ENCODE measurements at places on chromosomes 12 and 14.

DNA sequence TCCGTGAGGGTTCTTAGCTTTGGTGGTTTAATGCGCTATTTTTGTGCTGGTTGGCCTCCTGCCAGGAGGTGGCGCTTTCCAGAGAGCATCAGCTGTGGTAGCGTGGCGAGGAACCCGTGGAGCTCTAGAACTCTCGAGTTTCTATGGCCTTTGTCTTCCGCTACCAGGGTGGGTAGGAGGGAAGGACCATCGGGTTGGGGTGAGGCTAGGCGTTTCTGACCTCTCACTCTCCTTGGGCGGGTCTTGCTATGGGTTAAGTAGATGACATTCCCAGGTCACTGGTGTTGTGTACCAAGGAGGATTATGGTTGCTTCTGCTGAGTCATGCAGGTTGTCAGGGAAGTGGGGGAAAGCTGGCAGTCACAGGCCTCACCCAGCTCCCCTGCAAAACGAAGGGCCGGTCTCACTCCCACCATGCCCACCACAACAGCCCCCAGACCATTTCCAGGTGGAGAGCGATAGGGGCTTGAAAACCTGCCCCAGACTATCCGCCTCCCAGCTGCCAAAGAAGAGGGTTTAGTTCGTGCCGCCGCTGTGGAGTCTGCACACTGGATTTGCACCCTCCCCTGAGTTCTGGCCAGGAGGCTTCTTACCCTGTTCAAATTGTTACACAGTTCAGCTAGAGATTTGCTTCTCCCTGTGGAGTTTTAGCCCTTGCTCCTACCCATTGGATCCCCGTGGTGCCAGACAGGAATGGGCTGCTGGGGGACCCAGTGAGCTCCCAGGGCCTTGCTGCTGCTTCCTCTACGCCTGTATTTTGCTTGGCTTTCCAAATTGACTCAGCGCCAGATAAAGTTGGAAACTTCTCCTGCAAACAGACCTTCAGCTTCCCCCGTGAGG is 21.9 kb downstream of the RNFT2 start:
- DNase-seq, result peak; percentile 45

DNA sequence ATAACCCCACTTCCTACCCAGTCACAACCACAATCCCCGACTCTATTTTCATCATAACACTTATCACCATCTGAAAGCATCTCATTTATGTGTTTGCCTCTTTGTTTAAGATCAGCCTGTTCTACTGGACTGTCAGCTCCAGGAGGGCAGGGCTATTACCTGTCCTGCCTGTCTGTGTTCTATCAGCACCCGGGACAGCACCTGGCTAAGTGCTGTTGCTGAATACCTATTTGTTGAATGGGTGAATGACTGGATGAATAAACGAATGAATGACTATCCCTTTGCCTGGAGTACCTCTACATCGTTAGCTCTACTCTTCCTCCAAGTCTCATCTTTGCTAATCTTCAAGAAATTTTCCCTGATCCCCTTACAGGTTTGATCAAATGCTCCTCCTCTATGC is 69.0 kb downstream of the WSCD2 start:
- no peak for DNase-seq

DNA sequence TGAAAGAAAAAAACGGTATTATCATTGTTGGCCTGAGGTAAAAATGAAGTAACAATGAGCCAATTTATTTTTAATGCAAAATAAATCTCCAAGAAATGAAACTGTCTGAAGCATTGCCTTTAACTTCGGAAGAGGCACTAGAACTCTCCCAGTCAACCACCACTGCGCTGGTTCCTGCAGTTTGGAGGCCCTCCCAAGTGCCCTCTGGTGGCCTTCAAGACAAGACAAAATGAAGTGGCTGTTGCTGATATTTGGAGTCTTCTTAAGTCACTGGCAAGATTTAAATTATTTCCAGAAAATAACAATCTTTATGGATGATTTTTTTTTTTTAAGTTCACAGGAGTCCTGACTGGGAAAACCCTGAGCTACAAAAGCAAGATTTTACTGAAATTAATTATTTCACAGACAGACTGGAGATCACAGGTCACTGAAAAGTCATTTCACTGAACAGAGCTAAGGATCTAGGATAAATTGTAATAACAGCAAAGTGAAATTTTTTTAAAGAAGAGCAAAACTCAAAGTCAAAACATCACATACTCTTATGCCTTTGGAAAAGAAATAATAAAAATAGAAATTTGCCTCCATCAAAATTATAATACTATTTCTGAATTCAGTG is 58.2 kb downstream of the DICER1 start:
- peak; percentile 77 for DNase-seq

DNA sequence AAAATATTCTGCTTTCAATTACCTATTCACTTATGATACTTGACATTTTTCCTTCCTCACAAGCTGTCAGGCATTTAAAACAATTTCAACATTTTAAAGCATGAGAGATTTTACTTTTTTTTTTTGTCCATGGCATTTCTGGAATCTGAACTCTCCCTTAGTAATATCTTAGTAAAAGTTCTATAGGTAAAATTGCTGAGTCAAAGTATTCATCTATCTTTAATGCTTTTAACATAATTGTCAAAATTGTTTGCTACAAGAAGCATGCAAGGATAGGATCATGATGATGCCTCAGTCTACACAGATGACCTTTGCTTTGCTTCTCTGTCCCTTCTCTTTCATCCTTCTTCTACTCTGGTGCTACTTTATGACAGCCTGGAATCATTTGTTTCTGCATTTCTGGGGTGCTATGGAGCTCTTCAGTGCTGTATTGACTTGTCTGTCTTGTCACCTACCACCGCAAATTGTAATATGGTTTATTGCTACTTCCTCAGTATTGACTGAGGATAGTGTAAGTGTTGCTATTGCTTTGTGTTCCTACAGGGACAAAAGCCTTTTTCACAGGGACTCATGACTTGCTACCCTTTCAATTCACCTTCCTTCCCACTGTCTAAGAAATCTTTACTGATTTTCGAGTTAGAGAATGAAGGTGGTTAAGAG is 589.8 kb upstream of the ATP2B1 start:
- no peak for DNase-seq

GRCh38 chr12:31752450-31752849 is 23.6 kb upstream of the AMN1 start:
- no peak for DNase-seq

DNA sequence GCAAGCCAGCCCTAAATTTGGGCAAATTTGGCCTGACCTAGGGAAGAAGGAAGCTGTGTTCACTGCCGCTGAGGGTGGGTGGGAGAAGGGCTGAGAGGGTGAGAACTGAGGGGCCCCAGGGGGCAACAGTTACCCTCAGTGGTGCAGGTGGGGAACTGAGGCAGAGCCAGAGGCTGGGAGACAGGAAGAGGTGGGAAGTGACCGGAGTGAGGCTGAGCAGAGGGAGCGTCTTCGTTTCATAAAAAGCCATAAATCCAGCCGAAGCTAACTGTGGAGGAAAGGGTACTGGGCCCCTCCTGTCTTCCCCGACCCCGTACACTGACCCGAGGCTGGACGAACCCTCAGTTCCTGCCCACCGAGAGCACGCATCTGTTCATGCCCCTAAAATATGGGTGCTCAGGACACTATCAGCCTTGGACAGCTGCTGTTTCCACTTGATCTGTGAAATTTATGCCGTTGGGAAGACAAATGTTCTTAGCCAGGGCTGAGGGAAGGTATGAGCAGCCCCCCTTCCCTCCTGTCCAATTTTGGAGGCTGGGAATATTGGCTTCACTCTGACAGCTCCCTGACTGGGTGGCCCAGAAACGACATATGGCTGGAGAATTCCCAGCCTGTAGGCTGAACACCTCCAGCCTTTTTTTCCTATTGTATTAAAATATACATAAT is 116.5 kb downstream of the KIF26A start:
- DNase-seq, result no peak

DNA sequence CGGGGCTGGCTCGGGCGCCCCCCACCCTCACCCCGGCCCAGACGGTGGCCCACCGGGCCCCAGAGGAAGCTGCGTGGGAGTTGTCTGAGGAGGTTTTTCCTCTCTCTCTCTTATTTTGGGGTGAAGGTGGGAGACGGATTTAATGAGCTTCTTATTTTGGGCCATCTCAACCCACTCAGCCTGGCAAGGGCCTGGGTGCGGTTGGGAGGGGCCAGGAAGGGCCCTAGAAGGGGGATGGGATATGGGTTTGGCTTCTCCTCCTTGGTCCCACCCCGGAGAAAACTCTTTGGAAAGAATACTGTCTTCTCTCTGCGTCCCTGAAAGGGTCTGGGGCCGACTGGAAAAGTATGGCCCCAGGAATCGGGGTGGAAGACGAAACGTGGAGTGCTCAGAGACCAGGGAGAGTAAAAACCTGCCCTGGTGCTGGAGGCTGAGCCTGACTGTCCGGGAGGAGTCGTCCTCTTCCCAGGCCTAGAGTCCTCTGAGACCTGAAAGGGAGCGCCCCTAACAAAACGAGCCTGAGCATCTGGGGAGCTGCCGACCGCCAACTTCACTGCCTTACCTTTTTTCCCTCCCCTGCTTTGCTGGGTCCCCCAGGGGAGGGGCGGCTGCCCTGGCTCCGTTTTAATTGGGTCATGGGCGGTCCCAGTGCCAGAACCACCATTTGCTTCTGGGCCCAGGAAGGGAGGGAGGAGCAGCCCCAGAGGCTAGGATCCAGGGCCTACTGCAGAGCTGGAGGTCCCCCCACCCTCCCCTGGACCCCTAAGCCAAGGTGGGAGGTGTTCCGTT is 1.6 kb downstream of the MMP14 start:
- DNase-seq, result no peak

DNA sequence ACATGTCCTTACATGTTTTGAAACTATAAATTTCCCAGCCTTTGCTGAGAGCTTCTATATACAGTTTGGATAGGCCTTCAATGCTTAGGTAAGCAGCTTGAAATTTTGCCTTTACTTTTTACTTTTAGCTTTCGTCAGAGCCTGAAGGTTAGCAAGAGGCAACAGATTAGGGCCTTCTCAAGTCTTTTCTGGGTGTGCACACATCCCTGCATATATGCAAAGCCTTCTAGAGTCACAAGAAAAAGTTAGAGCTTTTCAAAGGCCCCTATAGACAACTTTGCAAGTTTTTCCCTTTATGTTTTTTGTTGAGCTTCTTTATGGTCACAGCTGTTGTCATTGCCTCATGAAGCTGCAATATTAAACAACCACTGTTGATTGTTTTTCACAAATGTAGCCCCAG is 778.4 kb downstream of the GALC start:
- no peak for DNase-seq

Data from NCI-H460 (cell line).